Germinal center (tissue), 1 donor: ENCODE measurements at places on chromosomes 11 and 22.

DNA sequence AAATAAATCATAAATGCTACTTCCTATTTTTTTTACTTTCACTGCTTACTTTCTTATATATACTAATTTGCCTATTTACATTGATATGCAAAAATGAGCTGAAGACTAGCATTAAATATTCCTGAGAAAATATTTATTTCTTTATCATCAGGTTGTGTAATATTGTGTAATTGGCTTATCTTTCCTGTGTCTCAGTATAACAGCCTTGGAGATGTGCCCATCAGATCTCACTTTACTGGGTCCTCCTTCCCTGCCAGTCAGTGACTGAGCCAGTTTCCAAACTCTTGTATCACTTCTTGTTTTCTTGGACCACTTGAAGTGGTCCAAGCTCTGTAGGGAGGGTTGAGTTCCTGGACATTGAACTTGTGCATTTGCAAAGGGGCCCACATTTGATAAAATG lies 900.0 kb downstream of the LUZP2 start:
- DNase-seq, result no peak

DNA sequence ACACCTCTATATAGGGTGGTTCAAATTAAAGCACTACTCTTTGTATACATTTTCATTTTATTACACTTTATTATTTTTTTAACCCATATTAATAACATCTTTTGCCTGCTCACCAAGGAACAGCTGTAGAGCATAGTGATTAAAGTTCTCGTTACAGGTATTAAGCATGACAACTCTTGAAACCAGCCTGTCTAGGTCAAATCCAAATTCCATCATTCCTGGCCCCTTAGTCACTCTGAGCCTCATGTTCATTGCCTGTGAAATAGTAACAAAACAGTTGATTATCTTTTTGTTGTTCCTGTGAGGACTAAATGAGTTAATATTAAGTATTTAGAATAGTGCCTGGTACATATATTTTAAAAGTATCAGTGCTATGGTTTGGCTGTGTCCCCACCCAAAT lies 334.5 kb downstream of the RAB38 start:
- no peak for DNase-seq

DNA sequence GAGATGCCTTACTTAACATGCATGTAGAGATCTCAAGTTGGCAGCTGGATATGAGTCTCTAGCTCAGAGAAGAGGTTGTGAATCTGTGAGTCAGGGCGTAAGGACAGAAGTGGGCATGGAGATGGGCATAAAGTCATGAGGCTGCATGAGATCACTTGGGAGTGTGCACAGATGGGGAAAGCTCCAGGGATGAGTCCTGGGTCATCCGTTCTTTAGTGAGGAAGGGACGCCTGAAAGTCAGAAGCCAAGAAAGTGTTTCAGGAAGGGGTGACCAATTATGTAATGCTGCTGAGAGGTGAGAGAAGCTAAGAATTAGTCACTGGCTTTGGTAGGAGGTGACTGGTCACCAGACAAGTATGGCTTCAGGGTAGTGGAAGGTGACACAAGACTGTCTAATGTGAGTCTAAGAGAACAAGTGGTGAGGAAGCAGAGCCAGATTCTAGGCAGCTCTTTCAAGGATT lies 6.7 kb downstream of the ACP2 start:
- no peak for DNase-seq

DNA sequence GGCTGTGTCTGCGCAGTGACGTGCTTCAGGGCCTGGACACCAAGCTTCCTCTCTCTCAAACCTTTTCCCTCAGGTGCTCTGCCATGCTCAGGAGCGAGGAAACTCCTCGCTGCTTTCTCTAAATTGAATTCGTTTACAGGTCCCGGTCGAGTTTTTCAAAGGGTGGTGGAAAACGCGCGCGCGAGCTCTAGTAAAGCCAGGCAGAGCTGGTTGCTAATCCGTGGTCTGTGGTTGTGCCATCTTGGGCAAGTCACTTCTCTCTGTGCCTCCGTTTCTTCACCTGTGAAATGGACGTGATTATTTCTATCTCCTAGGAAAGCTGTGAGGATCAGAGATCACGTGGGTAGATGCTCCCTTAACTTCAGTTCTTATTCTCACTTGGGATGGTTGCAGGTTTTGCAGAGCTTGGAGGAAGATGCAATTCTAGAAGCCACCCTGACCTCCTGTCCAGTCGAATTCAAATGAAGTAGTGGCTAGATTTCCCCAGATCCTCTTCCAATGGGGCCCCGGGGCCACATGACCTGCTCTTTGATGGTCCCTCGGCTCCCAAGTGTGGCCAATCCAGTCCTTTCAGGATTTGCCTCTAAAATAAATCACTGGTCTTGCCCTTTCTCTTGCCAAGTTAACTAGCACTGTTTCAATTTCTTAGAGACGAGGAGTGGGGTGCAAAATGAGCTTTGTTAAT lies 10.5 kb upstream of the ALX4 start:
- DNase-seq, result no peak

DNA sequence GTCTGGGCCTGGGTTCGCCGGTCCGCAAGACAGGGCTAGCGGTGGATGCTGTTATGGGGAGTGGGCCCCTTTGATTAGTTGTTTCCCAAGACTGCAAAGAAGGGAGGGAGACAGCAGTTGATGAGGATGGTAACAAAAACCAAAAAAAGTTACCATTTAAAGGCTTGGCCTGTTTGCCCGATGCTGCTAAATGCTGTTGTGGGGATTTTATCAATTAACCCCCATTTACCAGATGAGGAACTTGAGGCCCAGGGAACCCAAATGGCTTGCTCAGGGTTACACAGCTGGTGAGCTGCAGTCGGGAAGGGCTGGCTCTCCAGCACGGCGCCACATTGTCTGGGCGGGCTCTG lies 3.4 kb downstream of the TRPT1 start:
- DNase-seq, result no peak

DNA sequence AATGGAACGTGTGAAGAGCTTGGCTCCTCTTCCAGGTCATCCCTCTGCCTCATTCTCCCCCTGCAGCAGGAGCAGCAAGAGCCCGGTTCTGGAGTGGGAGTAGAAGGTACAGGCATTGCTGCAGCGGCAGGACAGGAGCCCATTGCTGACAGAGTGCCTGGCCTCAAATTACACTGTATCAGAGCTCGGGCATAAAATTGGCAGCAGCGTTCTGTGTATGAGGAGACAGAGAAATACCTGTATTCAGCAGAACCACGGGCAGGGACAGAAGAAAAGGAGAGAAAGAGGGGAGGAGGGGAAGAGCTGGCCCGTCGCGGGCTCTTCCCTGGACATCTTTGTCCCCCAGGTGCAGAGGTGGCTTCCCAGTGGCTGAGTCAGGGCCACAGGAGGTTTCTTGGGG lies 2.6 kb upstream of the NCF4 start:
- DNase-seq, result no peak

GRCh38 chr11:105609832-105610781 lies at the start of gene GRIA4:
Gene GRIA4 (plus strand): TSS chr11:105610073. CDS start chr11:105610998, 925 bp downstream.
- DNase-seq, result no peak

DNA sequence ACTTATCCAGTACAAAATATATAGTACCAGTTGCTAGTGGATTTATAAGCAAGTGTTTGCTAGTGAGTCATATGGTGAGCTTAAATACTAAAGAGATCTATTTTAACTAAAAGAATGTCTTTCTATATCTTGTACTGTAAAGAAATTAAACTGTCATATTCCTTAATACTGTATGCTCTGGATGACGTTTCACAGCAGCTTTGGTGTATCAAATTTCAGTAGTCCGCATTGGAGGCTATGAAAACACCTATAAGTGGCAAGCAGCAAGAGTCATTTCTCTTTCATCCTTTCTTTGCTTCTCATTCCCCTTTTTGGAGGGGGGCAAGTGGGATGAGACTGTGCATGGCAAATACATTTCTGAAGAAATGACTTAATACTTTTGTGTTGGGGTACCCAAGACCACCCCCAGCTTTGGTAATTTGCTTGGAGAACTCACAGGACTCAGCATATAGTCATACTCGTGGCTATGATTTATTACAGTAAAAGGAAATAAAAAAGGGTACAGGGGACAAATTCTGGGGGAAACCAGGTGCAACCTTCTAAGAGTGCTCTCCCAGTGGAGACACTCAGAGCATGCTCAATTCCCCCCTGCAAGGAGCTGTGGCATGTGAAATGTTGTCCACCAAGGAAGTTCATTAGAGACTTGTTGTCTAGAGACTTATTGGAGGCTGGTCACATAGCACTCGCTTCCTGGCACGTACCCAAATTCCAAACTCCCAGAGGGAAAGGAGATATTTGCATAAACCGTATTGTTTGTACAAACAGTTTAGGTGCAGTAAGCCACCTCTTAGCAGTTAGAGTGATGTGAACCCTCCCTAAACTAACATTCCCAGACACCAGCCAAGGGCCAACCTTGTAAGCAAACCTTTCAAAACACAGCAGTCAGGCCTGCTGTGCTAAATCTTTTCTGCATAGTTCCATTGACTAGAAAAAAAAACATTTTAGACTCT lies 210.8 kb downstream of the PGR start:
- no peak for DNase-seq

GRCh38 chr11:79437278-79437980 lies 3.4 kb downstream of the TENM4 start:
- DNase-seq, result peak; percentile 16

DNA sequence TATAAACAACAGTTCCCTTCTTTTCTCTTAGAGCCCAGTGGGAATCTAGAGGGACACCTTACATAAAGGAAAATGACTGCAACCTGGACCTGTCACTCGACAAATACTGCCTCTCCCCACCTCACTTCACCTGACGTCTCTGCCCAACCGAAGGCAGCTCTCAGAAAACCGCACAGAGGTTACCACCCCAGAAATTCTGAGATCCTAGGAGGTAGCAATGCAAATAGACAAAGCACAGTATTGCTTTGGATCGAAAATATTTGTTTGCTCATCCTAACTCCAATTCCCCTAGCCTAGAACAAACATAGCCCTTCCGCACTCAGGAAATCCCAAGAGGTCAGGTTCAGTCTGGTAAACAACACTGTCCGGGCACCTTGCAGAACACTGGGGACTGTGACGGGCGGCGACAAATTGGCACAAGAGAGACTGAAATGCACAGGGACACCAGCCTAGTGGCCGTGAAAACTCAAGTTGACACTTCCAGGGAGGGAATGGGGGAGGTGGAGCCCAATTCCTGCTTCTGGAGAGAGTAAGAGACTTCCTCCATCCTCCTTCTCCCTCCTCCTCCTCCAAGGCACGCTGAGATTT lies 420 bp upstream of the TRIM44 start:
- peak; percentile 10 for DNase-seq

DNA sequence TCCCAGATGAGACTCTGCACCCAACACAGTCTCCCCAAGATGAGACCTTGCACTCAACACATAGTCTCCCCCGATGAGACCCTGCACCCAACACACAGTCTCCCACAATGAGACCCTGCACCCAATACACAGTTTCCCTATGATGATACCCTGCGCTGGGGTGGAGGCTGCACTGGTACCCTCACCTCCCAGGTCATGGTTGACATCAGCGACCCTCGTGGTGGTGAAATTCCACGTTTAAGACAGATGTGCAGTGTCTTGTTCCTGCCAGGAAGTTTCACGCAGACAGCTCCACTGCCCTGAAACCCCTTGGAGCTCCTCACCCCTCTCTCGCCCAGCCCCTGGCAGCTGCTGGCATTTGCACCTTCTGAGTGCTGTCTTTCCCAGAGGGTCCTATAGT lies 9.5 kb downstream of the MUC5AC start:
- no peak for DNase-seq

- DNase-seq, result no peak
Observed at GRCh38 chr11:111726301-111726713, 39.9 kb downstream of the PPP2R1B start.

DNA sequence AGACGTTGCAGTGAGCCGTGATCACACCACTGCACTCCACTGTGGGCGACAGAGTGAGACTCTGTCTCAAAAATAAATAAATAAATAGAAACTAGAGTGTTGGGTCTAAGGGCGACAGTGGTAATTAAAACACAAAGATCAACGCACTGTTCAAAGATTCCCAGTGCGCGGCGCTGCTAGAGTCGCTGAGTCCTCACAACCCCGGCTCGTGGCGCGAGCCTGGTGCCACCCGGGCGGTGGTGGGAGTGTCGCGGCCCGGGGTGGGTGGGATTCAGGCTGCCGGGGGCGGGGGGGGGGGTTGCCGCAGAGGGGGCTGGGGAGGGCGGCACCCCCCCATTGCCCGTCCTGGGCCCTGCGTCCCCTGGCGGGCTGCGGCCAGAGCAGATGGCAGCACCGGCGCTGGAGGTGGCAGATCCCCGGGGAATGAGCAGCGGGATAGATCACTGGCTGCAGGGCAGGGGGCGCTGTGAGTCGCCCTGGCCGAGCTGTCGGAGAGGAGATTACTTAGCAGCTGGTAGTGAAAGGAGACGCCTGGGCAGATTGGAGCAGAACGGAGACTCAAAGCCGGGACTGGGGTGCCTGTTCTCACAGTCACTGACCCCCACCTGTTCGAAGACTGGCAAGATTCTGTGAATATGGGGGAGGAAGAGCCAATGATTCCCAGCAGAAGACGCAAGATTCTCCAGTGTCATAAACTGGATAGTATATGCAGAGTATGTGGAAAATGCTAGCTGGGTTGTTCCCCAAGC lies 30.2 kb upstream of the APOBEC3A start:
- DNase-seq, result peak; percentile 37

GRCh38 chr11:86800076-86800959 lies at the start of gene PRSS23:
Gene PRSS23 (plus strand): TSS chr11:86800542. CDS start chr11:86807644, 7,102 bp downstream.
- DNase-seq, result peak; percentile 22

- DNase-seq, result no peak
Observed at GRCh38 chr22:23192133-23192532, 11.8 kb downstream of the BCR start.

DNA sequence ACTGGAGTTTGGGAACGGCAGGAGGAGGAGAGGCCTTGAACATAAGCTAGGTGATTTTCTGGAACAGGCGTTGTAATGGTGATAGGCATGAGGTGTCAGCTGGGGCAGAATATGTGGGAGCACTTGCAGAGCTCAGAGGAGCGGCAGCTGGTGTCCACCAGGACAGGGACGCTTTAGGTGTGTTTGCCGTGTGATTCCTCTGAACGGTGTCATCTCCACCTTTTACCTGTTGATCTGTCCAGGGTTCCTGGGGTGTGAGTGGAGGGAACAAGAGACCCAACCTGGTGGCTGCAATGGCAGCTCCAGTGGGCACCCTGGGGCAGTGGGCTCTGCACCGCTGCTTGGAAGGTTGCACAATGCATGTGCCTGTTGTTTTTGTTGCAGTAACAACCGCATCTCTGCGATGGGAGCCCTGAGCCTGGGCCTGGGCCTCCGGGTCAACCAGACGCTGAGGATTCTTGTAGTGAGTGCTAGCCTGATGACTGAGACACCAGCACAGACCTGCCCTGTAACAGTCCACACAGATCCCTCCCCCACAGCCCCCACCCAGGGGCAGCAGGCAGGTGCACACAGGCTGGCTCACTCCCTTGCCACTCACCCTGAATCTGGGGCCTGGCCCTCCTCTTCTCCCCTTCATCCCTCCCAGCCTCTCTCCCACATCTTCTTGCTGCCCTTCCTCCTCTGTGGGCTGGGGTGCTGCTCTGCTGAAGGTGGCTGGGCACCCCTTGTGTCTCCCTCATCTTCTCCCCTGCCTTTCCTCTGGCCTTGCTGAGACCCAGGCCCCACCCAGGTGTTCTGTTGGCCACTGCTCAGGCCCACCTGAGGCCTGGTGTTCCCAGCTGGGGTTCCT lies 9.2 kb downstream of the LRRC74B start:
- DNase-seq, result no peak

GRCh38 chr11:129974237-129974636 lies 28.4 kb downstream of the PRDM10 start:
- DNase-seq, result no peak
